ENCODE measurements at places on chromosomes 6 and 20.

- DNase-seq: no peak
Measured at GRCh38 chr6:37816599-37817375, 2.7 kb upstream of the ZFAND3 start.

GRCh38 chr6:13331516-13332348, 3.4 kb upstream of the TBC1D7 start:
- DNase-seq: no peak

DNA sequence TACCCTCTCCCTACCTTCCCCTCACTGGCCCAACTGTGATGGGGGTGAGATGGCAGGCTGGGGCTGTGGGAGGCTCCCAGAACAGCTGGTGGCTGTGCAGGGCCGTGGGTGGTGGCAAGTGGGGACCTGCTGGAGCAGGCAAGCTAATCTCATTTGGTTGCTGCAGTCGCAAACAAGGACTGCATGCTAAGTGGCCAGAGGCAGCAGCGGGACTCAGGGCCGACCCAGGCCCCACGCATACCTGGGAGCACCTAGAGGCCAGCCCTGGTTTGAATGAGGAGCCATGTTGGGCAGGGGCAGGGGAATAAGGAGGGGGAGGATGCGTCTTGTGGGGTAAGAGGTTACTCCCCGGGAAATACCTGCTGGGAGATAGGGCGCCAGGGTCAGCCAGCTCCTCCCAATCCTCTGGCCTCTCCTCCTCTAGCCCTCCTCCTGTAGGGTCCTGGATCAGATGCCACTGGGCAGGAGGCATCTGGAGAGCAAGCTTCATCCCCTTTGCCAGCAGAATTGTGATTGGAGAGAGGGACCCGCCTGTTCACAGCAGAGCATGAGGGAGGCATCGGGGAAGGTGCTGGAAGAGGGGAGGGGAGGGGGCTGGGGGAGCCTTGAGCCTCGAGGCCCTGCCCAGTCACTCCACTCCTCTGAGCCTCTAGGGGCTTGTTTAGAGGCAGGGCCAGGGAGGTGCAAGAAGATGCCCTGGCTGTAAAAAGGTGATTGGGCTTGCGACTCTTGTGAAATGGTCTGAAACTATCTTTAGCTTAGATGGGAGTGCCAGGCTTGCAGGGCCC, 24.3 kb upstream of the CDH22 start:
- no peak for DNase-seq

DNA sequence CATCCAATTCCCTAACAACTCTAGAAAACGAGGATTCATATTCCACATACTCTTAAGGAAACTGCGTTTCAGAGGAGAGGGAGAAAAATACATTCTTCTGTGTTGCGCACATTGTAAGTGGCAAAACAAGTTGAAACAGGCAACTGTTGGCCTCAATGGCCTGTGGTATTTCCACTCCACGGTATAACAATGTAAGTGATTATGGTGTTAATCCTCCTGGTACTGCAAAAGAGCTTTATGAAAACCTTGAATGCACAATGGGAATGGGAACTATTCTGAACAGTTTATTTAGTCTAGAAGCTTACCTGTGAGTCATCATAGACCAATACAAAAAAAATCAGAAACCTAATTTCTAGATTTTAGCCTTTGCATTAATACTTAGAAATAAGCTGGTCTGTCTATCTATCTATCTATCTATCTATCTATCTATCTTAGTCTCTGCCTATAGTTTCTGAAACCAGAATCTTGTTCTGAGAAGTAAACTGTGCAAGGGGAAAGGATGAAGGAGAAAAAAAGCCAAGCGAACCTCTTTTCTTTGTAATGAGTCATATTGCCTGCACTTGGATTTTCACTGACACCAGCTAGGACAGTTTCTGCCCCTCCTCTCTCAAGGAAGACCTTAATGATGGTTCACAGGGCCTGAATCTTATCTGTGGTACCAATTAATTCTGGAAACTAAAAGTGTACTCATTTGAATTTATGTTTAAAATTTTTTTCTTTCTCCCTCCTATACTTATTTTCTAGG, 101.5 kb downstream of the RNF144B start:
- no peak for DNase-seq

DNA sequence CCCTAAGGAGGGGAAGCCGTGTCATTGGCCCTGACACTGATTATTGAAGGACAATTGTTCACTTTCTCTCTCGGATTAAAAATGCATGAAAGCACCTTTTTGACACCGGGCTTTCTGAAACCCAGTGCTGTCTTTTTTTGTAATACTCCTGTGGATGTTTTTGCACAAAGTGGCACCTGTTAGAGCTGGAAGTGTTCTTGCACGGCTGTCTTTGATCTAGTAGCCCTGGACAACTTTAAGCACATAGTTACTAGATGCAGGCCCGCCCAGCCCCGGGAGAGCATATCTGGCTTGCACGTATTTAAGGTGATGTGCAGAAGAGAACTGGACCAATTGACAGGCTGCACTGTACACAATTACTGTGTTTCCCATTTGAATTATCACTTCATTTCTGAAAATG, 72.6 kb downstream of the ARID1B start:
- DNase-seq: no peak

- DNase-seq: no peak
Measured at GRCh38 chr6:105797983-105798453, 288.1 kb upstream of the PRDM1 start.

DNA sequence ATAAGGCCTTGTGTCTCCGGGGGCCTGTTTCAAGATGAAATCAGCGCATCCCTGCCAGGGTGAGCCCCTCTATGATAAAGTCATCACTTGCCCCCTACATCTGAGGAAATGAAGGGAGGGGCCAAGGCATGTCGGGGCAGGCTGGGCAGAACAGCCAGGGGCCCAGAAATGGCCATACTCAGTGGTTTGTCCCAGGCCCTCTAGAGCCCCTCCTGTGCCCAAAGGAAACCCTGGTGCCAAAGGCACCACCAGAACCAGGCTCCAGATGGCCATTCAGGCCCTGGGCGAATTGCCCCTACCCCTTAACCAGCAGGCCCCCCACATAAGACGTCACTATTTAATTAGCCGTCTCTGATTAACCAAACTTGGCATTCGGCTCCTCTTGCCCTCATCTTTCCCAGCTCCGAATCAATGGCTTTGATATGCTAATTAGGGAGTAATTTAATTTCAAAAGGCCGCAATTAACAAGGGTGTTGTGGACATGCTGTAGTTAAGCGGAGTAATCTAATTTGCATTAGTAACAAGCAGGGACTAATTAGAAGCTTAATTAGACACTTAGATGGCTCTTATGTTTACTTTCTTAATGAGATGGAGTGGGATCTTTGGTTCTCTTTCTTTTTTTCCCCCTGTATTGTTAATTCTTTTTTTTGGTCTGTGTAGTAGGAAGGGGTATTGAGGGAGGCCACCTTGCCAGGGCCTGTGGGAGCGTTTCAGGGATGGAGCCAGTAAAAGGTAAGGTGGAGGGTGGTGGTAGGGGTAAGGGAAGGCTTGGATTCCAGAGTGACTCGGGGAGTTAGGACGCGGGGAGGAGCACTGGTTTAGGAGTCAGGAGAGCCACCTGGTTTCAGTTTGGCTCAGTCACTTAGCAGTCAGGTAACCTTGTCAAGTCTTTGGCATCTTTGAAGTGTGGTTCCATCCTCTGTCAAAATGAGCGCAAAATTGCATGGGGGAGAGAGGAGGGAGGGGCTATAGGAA, 9.4 kb downstream of the FOXP4 start:
- no peak for DNase-seq

DNA sequence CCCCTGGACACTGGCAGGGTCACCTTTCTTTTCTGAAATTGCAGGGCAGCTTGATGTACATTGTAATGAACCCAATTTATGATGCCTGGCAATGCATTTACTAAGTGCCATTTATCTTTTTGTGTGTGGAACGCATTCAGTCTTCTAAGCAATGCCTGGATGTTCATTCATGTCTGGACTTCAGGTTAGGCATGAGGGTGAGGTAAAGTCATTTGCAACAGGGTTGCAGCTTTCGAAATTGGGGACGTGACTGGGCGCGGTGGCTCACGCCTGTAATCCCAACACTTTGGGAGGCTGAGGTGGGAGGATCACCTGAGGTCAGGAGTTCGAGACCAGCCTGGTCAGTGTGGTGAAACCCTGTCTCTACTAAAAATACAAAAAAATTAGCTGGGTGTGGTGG, 134.6 kb downstream of the SOX4 start:
- DNase-seq: no peak

GRCh38 chr6:781350-781961, 88.5 kb upstream of the EXOC2 start:
- no peak for DNase-seq

GRCh38 chr6:139452148-139452876, 77.9 kb upstream of the CITED2 start:
- no peak for DNase-seq

- DNase-seq: no peak
Measured at GRCh38 chr20:45426320-45427016, 10.5 kb downstream of the PIGT start.

DNA sequence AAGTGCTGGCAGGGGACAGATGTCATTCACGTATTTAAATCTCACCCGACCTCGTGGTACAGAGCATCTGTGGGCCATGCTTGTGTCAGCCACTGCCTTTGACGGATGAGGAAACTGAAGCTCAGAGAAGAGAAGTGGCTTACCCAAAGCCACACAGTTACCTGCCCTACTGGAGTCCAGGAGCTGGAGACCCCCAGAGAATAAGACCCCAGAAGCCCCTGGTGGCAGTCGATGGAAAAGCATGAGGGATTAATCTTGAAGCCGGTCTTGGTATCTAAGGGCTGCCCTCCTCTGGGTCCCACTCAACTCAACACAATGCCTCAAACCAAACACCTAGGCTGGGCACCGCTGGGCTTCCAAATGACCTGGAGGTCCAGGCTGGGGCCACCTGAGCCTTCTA, 83.1 kb downstream of the GRM4 start:
- DNase-seq: no peak

DNA sequence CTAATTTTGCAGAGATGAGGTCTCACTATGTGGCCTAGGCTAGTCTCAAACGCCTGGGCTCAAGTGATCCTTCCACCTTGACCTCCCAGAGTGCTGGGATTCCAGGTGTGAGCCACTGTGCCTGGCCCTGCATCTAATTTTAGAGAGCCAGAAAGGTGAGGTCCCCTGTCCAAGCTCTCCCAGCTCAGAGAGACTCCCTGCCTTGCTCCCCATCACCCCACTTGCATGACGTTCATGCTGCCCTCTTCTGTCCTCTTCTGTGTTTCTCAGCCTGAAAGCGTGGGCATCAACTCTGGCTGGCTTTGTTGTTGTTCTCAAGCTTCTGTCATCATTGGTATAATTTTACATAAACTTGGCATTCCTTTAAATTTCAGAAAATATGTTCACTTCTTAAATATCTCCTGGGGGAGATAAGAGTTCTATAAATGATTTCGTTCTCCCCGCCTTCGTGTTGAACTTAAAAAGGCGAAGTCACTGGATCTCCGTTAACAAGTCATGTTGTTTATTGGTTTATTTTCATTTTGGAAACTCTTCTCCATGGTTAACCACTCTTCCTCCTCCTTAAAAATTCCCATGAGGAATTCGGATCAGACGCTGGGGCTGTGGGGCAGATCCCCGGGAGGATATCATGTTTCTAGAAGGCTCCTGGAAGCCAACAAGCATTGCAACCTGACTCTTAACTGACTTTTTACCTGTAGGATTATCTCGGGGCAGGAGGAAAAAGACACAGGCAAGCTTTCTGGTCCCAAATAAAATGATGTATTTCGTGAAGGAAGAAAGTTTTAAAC, 13.2 kb upstream of the PARD6B start:
- no peak for DNase-seq
